ENCODE measurements at places on chromosomes 11 and 22.
A peak's percentile ranks its signal among the peaks of the same experiment; 100 is the strongest.

GRCh38 chr11:33344611-33345010 is 87.4 kb downstream of the HIPK3 start:
- no peak for DNase-seq

DNA sequence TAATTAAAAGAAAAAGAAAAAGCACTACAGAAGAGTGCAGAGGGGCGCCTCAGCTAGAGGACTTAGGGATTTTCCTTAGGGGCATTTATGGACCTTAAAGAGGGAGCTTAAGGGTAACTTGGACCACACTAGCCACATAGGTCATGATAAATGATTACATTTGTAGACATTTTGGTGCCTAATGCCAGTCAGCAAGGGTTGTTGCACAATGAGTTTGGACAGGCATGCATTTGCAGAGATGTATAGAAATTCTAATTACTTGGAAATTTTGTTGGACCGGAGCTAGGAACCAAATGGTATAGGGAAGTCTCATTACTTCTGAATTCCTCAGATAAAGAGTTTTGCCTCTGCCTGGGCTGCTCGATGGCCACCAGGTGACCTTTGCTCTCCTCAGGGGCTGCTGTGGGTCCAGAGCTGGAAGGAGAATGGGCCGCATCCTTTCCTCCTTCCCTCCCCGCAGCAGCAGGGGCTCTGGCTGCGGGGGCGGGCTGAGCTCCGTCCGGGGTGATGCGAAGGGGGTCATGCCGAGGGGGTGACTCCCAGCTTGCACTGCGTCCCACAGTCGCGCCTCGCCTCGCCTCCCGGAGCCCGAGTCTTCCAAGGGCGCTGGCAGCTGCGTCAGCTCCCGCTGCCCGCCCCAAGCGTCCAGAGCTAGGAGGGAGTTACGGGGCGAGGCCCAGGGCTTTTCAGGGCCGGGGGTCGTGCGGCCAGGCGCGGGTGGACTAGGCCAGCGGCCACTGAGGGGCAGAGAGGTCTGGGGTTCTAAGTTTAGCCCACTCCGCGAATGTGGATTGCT is 20.3 kb upstream of the MALAT1 start:
- no peak for DNase-seq

DNA sequence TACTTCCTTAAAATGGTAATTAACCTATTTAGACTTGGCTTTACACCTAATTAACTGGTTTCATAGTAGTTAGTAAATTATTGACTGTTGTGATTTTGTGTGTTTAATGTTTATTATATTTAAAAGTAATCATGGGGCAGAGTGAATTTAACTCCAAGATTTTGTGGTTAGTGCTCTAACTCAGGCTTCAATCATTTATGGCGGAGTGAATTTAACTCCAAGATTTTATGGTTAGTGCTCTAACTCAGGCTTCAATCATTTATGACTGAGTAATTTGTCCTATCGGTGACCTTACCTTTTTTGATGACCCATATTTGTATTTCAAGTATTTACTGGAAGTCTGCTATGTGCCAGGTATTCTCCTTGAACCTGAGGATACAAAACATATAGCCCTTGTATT is 7.2 kb downstream of the PRRG4 start:
- DNase-seq, result no peak

DNA sequence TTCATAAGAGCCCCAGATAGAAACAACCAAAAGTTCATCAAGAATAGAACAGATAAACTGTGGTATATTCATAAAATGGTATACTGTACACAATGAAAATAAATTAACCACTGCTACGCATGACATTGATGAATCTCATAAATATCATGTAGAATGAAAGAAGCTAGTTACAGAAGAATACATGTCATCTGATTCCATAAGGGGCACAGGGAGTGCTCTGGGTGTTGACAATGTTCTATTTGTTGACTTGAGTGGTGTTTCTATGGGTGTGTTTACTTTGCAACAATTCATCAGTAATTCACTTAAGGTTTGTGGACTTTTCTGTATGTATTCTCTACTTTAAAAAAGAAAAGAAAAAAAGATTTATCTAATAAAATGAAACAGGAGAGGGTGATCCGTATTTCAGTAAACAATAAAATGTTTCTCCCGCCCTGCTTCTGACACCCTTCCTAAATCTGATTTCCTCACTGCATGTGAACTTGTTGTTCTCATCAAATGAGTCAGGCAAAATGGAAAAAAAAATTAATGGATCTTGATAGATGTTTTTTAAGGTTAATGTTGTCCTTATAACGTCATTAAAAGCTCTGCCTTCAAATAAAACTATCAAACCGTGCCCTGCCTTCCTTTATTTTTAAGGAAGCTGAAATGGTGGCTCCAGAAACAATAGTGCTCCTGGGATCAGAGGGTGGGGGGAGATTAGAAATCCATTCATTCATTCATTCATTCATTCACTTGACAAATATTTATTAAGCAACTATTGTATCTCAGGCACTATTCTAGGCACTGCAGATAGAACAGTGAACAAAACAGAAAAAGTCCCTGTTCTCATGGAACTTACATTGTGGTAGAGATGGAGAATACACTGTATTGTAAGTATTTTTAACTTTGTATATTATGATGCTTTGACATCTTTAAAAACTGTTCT is 77.2 kb upstream of the CD44 start:
- no peak for DNase-seq

DNA sequence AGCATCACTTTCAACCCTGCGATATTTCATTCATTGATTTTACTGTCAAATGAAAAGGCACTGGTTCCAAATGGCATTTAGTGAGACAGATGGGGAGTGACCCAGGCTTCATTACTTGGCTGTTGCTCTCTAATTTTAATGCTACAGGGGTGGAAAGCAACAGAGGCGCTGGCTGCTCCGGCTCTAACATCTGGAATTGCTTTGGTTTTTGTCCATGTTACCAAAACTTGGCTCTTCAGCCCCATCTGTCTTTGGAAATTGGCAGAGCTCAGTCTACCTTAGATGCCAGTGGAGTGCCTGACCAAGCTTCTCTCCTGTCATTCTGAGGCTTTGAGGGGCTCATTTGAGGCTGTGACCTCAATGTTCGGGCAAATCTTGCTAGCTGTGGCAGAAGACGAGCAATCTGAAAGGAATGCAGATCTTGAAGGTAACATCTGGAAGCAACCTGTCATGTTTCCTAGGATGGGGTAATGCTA is 409.5 kb upstream of the SYN3 start:
- no peak for DNase-seq

DNA sequence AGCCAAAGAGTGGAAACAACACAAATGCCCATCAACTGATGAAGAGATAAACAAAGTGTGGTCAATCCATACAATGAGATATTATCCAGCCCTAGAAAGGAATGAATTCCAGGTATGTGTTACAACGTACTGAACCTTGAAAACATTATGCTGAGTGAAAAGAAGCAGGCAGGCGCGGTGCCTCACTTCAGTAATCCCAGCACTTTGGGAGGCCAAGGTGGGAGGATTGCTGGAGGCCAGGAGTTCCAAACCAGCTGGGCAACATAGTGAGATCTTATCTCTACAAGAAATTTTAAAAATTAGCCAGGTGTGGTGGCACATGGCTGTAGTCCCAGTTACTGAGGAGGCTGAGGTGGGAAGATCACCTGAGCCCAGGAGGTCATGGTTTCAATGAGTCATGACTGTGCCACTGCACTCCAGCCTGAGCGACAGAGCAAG is 24.6 kb upstream of the TESMIN start:
- DNase-seq, result no peak

DNA sequence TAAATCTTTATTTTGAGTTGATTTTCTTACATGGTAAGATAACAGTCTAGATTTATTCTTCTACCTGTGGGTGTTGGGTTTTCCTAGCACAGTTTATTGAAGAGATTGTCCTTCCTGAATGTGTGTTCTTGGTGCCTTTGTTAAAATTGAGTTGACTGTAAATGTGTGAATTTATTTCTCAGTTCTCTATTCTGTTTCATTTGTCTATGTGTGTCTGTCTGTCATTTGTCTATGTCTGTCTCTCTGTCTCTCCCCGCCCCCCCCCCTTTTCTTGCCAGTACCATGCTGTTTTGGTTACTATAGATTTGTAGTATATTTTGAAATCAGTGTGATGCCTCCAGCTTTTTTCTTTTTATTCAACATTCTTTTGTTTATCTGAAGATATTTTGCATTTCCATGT is 114.7 kb upstream of the SERPIND1 start:
- no peak for DNase-seq

GRCh38 chr22:43147821-43148220 is 3.5 kb upstream of the TSPO start:
- DNase-seq, result peak; percentile 62

- DNase-seq, result peak; percentile 67
These were observed 816 bp upstream of the PLEKHA7 start for GRCh38 chr11:17014833-17015626.

DNA sequence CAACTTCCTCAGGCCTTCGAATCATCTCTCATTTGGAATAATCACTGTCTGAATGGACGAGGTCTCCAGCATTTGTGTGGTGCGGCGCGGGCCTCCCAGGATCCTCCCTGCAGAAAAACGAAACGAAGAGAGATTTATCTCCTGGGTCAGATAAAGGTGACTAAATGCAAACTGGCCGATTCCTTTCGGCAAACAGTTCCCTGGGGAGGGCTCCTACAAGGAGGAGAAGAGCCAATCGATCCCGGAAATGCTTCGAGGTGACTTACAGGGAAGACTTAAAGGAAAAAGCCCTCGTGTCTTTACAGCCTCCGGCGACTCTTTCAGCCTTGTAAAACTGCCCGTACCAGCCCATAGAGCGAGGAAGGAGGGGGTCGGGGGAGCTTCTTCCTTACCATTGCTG is 126.5 kb downstream of the MIAT start:
- no peak for DNase-seq

- DNase-seq, result no peak
These were observed 20.0 kb downstream of the DAGLA start for GRCh38 chr11:61700212-61700611.

- no peak for DNase-seq
These were observed 1.4 kb upstream of the TP53I11 start for GRCh38 chr11:44952082-44952481.

GRCh38 chr11:35554491-35555437 is 29.3 kb upstream of the PAMR1 start:
- DNase-seq, result no peak

GRCh38 chr11:86675017-86675416 is 2.6 kb upstream of the ME3 start:
- DNase-seq, result no peak

GRCh38 chr11:83046621-83047172 is 25.0 kb downstream of the RAB30 start:
- DNase-seq, result no peak

GRCh38 chr11:119352857-119353260 is 6.4 kb upstream of the MFRP start:
- DNase-seq, result no peak

GRCh38 chr22:27895600-27895999 is 23.5 kb downstream of the PITPNB start:
- DNase-seq, result peak; percentile 62

GRCh38 chr22:41925783-41926460 is 684 bp downstream of the TNFRSF13C start:
- no peak for DNase-seq

DNA sequence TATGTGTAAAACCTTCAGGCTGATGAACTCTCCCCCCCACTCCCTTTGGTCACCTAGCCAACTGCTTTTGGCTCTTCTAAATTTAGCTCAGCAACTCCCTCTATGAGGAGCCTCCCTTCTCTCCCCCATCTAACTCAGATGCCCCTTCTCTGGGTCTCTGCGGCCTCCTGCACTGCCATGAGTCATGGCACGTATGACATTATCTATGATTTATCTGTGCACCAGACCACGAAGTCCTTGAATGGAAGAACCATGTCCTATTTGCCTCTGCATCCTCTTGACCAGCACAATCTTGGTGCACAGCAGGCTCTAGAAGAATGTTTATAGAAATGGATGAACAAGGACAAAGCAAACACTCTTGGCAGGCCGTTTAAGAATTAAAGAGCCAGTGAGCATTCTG is 46.0 kb downstream of the RPL27A start:
- DNase-seq, result no peak

- no peak for DNase-seq
These were observed 196.4 kb downstream of the IGLL1 start for GRCh38 chr22:23383491-23384361.

DNA sequence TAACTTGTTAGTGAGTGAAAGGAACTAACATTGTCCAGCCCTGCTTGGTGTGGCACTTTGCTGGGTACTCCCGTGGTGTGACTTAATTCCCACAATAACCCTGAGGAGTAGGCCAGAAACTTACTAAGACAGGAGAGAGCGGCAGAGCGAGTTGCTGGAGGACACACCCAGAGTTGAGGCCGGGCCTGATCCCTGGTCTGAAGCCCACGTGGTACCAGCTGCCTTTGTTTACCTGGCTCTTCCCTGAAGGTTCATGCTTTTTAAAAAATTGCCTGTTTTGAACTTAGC is 594 bp downstream of the MPST start:
- no peak for DNase-seq

- no peak for DNase-seq
These were observed 584.3 kb downstream of the BRD1 start for GRCh38 chr22:49243335-49243734.

DNA sequence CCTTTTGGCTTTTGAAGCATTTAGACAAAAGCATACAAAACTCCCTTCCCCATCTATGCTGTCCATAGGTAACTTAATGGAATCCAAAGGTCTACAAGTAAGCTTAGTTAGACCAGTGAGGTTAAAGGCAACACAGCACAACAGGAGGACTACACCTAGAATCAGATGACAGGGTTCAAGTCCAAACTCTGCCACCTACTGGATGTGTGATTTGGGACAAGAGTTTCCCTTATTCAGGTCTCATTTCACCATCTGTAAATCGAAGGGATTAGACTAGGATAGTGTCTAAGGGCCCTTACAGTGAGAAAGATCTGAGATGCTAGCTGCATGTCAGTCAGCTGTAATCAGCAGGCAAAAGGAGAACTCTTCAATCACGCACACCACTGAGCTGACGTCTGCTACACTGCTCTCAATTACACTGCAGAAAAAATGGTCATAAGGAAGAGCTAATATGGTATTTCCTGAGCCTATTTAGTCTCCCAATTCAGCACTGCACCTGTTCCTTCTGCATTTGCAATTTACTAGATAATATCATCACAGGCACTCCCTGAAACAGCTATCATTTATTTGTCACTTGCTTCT is 82.2 kb downstream of the SERGEF start:
- DNase-seq, result no peak

DNA sequence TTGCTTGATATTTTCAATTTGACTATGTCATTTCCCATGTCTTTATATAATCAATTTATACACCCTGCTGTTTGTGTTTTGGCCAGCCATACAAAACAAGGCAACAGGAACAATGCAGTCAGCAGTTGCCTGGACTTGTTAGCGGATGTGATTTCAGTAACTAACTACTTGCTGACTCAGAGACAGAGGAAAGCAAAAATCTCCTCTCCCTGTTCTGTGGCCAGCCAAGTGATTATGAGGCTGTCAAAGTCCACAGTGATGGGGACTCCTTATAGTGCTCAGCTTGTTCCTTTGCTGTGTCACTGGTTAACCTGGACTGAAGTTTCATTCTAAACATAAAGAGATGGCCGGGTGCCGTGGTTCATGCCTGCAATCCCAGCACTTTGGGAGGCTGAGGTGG is 32.6 kb upstream of the APLP2 start:
- DNase-seq, result no peak

- no peak for DNase-seq
These were observed 52.3 kb downstream of the SHISAL1 start for GRCh38 chr22:44260216-44261035.

GRCh38 chr22:50737728-50738648 is at the start of gene ACR:
Gene ACR, plus strand, starts transcription at chr22:50738204. Its CDS starts 32 bp downstream, at chr22:50738236.
- DNase-seq, result no peak

Measured in GM19239 (cell line).